ENCODE measurements at places on chromosomes 1 and 21.

GRCh38 chr1:3584915-3585314 is 26.4 kb downstream of the MEGF6 start:
- no peak for DNase-seq

- no peak for DNase-seq
Measured at GRCh38 chr1:53260631-53261247, 22.4 kb upstream of the MAGOH start.

- peak; percentile 47 for DNase-seq
Measured at GRCh38 chr1:6475381-6476133, 9.6 kb upstream of the TNFRSF25 start.

DNA sequence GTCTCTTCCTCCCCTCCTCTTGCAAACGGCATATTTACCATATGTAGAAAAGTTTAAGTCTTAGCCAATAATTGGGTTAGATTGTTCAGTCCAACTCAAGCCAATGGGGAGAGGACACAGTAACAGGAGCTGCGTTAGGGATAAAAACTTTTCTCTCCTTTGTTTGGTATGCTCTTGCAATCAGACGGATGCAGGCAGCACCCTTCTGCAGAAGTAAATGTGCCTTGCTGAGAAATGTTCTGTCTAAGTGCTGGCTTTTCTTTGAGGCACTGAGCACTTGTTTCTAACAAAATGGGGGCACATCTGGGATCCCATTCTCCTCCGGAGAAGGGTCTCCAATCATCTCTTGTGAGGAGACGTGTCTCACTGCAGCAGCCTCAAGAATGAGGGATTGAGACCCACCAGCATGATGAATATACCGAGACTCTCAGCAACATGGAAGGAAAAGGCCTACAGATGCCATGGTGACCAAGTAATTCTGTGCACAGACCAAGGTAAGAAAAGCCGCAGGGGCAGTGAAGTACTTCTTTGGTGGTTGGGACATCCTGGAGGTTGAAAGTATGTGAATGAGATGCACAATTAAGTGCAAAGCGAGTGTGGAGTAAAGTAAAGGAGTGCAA is 20.7 kb upstream of the GNG4 start:
- DNase-seq: no peak

DNA sequence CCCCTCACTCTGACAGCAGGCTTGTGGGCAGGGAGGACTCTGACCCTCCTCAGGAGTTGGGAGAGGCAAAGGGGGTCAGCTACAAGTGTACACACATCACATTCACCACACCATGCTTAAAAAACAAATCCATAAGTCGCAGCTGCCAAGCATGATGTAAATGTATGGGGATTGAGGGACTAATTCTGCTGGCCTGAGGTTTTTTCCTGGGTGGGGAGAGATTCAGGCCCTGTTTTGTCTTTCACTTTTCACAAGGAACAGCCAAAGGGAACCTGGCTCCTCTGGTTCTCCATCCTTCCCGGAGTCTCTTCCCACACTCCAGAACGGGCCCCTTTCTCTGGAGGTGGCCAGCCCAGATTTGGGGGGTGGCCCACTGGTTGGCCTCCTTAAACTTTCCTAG is 1.3 kb upstream of the MTARC2 start:
- DNase-seq: no peak

- no peak for DNase-seq
Measured at GRCh38 chr1:45401524-45401923, 61.3 kb upstream of the MUTYH start.

GRCh38 chr1:151494741-151495281 is 16.4 kb upstream of the CGN start:
- DNase-seq: peak; percentile 88

- DNase-seq: no peak
Measured at GRCh38 chr1:2368053-2368744, 23.2 kb downstream of the MORN1 start.

All from EH (cell line).